ENCODE measurements at places on chromosomes 4 and X.

- DNase-seq, result no peak
- peaks cover 11% of the 10 kb centered on the region for H3K4me1 ChIP-seq
- no peak overlapping the region for H3K27ac ChIP-seq
- no peaks in the 10 kb centered on the region for H3K27me3 ChIP-seq
- H3K36me3 ChIP-seq, result no peaks in the 10 kb centered on the region
Measured at GRCh38 chr4:184962125-184962638, 56.1 kb upstream of the HELT start.

DNA sequence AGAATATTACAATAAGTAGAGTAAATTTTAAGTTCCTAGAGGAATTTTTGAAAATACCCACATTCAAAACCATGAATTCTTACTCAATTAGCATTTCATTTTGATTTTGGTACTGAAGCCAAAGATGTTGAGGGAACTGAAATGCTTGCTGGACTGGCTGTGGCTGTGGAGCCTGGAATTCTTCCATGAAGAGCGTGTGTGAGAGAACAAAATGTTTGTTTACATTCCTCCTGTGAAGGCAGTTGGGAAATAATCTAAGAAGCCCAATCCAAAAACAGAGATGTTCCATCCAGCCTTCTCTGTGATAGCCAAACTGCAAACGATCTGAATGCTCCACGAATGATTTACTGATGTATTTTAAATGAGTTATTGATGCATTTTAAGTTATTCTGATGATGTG, 3.8 kb upstream of the ADH1B start:
- no peaks in the 10 kb centered on the region for H3K36me3 ChIP-seq
- H3K27ac ChIP-seq, result peak overlapping the region; percentile 82
- peak; percentile 83 for DNase-seq
- no peak overlapping the region for H3K4me3 ChIP-seq
- no peaks in the 10 kb centered on the region for H3K27me3 ChIP-seq

- no peak overlapping the region for H3K4me3 ChIP-seq
- DNase-seq, result no peak
- no peak overlapping the region for H3K27ac ChIP-seq
- H3K36me3 ChIP-seq, result no peaks in the 10 kb centered on the region
Measured at GRCh38 chr4:6339818-6340445, 70.3 kb downstream of the WFS1 start.

GRCh38 chr4:171239196-171239595, 574.0 kb upstream of the GALNTL6 start:
- H3K4me1 ChIP-seq, result no peaks in the 10 kb centered on the region
- DNase-seq, result no peak
- no peaks in the 10 kb centered on the region for H3K36me3 ChIP-seq
- H3K27ac ChIP-seq, result no peak overlapping the region
- no peaks in the 10 kb centered on the region for H3K27me3 ChIP-seq
- no peak overlapping the region for H3K4me3 ChIP-seq

- no peak overlapping the region for H3K27ac ChIP-seq
- no peak overlapping the region for H3K4me3 ChIP-seq
- no peaks in the 10 kb centered on the region for H3K4me1 ChIP-seq
- H3K36me3 ChIP-seq, result no peaks in the 10 kb centered on the region
- DNase-seq, result no peak
- no peaks in the 10 kb centered on the region for H3K27me3 ChIP-seq
Measured at GRCh38 chr4:56731857-56732256, 50.8 kb upstream of the HOPX start.

DNA sequence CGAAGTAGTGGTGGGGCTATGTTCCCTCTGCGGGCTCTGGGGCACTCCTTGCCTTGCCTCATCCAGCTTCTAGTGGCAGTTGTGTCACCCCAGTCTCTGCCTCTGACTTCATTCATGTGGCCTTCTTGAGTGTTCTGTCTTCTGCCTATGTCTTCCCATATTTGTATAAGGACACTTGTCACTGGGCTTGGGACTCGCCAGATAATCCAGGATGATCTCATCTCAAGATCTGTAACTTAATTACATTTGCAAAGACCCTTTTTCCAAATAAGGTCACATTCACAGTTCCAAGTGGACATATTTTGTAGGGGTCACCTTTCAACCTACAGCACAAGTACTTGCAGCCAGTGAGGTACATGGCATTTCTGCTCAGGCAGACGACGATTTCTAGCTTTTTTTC, 30.3 kb upstream of the CLDN24 start:
- H3K4me1 ChIP-seq, result no peaks in the 10 kb centered on the region
- H3K27ac ChIP-seq, result no peak overlapping the region
- H3K36me3 ChIP-seq, result no peaks in the 10 kb centered on the region
- no peaks in the 10 kb centered on the region for H3K27me3 ChIP-seq
- H3K4me3 ChIP-seq, result no peak overlapping the region
- DNase-seq, result no peak

DNA sequence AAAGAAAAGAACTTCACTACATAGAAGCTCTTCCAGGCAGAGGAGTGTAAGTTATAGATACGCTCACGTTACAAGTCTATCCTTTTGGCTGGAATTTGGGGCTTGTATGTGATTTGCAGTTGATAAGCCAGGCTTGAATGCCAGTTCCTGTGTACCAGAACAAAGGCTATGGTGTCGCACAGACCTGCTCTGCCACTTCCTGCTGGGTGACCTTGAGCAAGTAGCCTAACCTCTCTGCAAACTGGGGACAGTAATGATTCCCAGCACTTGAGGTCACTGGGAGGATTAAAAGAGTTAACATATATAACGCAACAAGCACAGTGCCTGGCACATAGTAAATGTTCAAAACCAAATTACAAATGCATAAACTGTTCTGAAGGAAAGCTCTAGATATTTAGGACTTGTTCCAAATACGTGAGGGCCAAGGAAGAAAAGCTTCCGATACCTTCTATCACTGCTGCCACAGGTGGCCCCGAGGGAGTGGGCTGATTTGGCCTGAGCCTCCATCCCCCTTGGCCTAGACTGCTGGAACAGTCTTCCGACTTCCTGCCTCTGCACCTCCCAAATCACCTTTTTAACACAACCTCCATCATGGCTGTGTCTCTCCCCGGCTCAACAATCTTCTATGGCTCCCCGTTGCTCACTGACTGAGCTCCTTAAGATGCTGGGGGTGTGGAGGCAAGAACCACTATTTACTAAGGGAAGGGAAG, 1.3 kb upstream of the SOWAHD start:
- DNase-seq, result no peak
- H3K27me3 ChIP-seq, result no peaks in the 10 kb centered on the region

- H3K27me3 ChIP-seq, result no peaks in the 10 kb centered on the region
- no peak for DNase-seq
- H3K4me1 ChIP-seq, result no peaks in the 10 kb centered on the region
- no peaks in the 10 kb centered on the region for H3K36me3 ChIP-seq
- H3K4me3 ChIP-seq, result no peak overlapping the region
Measured at GRCh38 chr4:2574009-2574408, 37.6 kb downstream of the FAM193A start.

DNA sequence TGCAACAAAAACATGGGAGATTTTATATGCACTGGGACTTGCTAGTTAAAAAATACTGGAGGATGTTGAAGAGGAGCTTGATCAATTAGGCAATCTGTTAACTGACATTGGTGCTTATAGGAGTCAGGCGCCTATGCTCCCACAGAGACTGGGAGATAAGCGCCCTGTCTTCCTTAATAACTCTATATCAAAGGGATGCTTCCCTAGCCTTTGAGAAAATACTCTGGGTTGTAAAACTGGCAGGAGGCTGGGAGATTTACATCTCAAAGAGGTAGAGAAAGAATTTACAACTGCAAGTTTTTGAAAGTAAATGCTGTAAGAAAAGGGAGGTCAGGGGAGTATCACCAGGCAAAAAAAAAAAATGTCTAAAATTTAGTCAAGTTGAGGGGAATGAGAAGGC, 325.4 kb downstream of the PCDH10 start:
- H3K27me3 ChIP-seq, result no peaks in the 10 kb centered on the region
- H3K27ac ChIP-seq, result no peak overlapping the region
- H3K4me3 ChIP-seq, result no peak overlapping the region
- no peak for DNase-seq
- no peaks in the 10 kb centered on the region for H3K4me1 ChIP-seq

DNA sequence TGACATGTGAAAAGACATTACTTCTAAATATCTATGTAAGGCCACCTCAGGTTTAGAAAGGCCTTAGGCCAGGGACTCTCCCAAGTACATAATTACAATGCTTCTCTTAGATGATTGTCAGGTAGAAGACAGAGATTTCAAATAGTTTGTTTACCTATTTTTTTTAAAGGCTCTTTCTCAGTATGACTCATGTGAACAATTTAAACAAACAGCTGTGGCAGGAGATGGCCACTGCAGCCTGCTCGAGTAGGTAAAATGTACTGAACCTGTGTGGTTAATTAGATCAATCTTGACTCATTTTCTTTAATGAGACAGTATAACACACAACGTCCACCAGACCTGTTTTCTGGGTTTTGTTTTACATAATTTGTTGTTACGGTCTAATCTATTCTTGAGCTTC, 50.2 kb downstream of the LEF1 start:
- H3K27me3 ChIP-seq, result no peaks in the 10 kb centered on the region
- H3K36me3 ChIP-seq, result no peaks in the 10 kb centered on the region
- no peaks in the 10 kb centered on the region for H3K4me1 ChIP-seq
- no peak overlapping the region for H3K27ac ChIP-seq
- H3K4me3 ChIP-seq, result no peak overlapping the region

DNA sequence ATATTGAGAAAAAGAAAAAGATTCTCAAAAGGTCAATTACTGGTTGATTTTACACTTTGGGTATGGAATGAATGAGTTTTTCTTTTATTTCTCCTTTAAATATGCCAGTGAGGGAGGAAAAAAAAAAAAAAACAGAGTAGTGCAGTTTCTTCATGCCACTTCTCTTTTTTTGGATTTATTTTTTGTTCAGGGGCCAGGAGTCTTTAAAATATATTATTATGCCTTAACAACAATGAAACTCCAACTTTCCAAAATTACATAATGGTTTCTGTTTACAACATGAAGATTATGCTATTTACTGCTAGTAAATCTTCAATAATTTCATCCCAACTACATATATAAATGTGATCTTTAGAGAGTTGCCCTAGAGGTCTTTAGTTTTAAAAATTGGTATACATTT, 31.9 kb downstream of the DTHD1 start:
- no peak overlapping the region for H3K4me3 ChIP-seq
- H3K4me1 ChIP-seq, result no peaks in the 10 kb centered on the region
- H3K36me3 ChIP-seq, result no peaks in the 10 kb centered on the region
- DNase-seq, result no peak
- no peak overlapping the region for H3K27ac ChIP-seq
- no peaks in the 10 kb centered on the region for H3K27me3 ChIP-seq

GRCh38 chr4:25120146-25120940, 39.9 kb downstream of the SEPSECS start:
- no peak overlapping the region for H3K27ac ChIP-seq
- H3K36me3 ChIP-seq, result peaks cover 1% of the 10 kb centered on the region
- no peak for DNase-seq
- no peaks in the 10 kb centered on the region for H3K27me3 ChIP-seq
- H3K4me3 ChIP-seq, result no peak overlapping the region

GRCh38 chrX:6363188-6363587, 134.5 kb upstream of the NLGN4X start:
- no peak for DNase-seq
- no peaks in the 10 kb centered on the region for H3K27me3 ChIP-seq
- H3K27ac ChIP-seq, result no peak overlapping the region
- H3K4me1 ChIP-seq, result no peaks in the 10 kb centered on the region
- no peaks in the 10 kb centered on the region for H3K36me3 ChIP-seq

DNA sequence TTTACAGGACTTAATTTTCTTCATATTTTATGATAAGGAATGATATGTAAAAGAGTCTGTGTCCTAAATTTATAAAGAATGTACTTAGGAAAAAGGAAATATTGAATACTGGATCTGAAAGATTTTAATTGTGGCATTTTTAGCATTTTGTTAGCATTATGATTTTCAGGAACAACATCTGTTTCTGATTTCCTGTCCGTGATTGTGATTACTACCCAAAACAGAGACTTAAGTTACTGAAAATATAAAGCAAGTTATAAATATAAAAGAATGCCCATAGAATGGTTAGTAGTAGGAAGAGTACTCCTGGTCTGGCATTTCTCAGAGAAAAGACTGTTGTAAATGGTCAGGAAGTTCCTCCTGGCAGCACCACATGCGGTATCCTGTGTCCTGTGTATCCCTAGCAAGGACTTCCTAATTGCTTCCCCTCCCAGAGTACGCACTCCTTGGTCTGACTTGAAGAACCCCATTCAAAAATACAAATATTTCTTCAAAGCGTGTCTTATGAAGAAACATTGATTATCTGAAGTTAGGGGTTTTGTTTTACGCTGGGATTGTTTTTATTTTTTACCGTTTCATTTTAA, 88.9 kb downstream of the RS1 start:
- DNase-seq, result no peak
- no peak overlapping the region for H3K27ac ChIP-seq
- no peaks in the 10 kb centered on the region for H3K36me3 ChIP-seq
- no peak overlapping the region for H3K4me3 ChIP-seq
- H3K27me3 ChIP-seq, result no peaks in the 10 kb centered on the region

DNA sequence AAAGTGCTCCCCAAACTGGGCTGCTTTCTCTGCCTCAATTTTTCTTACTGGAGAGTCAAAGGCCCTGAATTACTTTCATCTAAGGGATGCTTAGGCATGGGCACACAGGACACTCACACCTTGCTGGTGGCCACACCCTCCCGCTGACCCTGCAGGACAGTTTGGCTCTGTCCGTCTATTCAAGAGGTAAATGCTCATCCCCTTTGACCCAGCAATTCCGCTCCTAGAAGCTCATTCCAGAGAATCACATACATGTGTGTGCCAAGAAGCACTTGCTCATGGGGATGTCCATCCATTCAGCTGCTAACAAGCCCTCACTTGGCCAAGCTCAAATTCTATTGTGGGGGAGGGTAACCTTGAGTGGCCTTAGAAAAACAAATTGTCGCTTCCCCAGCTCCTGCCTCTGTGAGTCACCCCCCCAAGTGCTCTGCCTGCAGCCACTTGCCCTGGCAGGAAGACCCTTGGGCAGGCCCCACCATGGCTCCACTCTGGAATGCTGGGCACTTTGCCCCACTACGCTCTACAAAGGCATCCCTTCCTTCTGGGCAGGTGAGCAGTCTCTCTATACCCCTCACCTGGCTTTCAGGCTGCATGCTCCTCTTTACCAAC, 54.5 kb downstream of the HTRA3 start:
- no peaks in the 10 kb centered on the region for H3K4me1 ChIP-seq
- H3K27me3 ChIP-seq, result no peaks in the 10 kb centered on the region
- H3K27ac ChIP-seq, result no peak overlapping the region
- H3K36me3 ChIP-seq, result no peaks in the 10 kb centered on the region
- DNase-seq, result no peak

DNA sequence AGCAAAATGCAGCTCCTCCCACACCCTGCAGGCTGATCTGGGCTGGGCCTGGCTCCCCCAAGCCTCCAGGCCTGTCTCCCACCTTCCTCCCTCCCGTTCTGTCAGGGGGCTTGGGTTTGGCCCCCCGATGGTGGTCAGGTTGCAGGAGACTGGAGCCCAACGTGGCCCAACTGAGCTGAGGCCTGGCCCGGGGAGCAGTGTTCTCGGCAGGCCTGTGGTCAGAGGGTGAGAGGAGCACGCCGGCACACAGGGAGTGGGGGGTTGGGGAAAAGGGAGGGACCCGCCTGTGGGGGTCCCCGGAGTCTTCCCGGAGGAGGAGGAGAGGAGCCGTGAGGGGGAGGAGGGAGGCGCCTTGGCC, 43.2 kb upstream of the NKX1-1 start:
- no peaks in the 10 kb centered on the region for H3K36me3 ChIP-seq
- no peaks in the 10 kb centered on the region for H3K27me3 ChIP-seq
- no peak overlapping the region for H3K27ac ChIP-seq
- peak; percentile 46 for DNase-seq

GRCh38 chr4:188821500-188821899, 682.3 kb downstream of the TRIML1 start:
- H3K27ac ChIP-seq, result no peak overlapping the region
- no peak overlapping the region for H3K4me3 ChIP-seq
- H3K36me3 ChIP-seq, result no peaks in the 10 kb centered on the region
- no peaks in the 10 kb centered on the region for H3K4me1 ChIP-seq

GRCh38 chr4:14446904-14447303, 555.4 kb upstream of the CPEB2 start:
- no peak overlapping the region for H3K27ac ChIP-seq
- H3K36me3 ChIP-seq, result no peaks in the 10 kb centered on the region
- no peaks in the 10 kb centered on the region for H3K27me3 ChIP-seq
